Hippocampal formation (tissue), 2 donors: ENCODE measurements at places on chromosomes 1 and 21.
A peak's percentile ranks its signal among the peaks of the same experiment; 100 is the strongest.

GRCh38 chr1:42305639-42306038, 29.4 kb downstream of the FOXJ3 start:
- no peak for DNase-seq

DNA sequence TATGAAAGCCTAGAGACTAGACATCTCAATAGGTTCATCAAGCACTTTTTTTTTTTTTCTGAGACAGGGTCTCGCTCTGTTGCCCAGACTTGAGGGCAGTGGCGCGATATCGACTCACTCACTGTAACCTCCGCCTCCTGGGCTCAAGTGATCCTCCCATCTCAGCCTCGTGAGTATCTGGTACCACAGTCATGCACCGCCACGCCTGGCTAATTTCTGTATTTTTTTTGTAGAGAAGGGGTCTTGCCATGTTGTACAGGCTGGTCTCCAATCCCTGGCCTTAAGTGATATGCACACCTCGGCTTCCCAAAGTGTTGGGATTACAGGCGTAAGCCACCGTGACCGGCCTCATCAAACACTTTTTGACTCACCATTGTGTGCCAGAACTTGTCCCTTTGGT, 613 bp upstream of the GPATCH4 start:
- DNase-seq: no peak

DNA sequence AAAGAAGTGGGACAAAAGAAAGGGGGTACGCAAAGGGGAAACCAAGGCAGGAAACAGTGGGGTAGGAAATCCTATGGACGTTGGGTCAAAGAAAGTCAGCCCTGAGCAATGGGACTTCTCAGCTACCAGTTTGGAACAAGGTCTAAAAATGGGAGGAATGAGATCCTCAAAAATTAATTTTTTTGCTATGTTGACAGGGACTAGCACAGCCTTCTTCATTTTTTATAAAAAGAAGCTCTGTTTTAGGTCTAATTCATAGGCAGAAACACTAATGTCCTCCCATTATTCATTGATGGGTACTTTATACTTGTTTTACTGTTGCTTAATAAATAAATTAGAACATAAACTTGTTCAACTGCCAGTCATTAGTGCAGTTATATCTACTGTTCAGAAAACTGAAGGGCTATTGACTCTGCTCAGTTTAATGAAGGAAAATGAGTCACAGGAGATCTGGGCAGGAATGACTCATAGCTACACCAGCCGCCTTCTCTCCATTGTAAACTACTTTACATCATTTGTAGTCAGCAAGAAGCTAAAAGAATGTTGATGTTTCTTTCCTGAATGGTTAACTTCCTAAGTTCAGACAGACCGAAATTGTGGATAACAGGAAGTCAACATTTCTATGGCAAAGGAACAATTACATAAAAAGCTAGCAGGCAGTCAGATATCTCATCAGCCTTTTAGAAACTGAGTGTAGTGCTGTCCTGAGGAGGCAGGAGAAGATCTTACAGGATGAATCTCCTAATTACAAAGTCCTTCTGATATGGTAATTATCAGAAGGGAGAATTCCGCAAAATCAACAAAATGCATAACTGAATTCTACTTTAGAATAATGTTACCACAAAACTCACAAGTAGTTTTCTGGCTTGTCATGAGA, 356.4 kb upstream of the PKN2 start:
- DNase-seq: peak; percentile 20

DNA sequence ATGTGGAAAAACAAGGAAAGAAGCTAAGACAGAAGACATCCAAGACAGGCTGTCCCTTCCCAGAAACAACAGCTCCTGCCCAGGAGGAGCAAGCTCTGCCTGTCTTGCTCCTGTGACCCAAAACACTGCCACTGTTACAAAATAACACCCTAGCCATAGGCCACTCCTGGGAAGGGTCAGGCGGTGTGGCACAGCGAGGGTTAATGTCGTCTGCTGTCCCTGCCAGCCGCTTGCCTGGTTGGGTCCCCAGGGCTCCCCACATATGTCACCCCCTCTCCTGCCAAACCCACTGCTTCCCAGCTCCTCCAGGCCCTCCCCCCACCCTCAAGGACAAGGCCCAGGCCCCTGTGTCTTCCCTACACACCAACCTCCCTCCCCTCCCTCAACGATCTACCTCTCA, 3.9 kb upstream of the NHLH1 start:
- no peak for DNase-seq

- no peak for DNase-seq
Observed at GRCh38 chr1:194710671-194711070, 1524.3 kb upstream of the B3GALT2 start.

DNA sequence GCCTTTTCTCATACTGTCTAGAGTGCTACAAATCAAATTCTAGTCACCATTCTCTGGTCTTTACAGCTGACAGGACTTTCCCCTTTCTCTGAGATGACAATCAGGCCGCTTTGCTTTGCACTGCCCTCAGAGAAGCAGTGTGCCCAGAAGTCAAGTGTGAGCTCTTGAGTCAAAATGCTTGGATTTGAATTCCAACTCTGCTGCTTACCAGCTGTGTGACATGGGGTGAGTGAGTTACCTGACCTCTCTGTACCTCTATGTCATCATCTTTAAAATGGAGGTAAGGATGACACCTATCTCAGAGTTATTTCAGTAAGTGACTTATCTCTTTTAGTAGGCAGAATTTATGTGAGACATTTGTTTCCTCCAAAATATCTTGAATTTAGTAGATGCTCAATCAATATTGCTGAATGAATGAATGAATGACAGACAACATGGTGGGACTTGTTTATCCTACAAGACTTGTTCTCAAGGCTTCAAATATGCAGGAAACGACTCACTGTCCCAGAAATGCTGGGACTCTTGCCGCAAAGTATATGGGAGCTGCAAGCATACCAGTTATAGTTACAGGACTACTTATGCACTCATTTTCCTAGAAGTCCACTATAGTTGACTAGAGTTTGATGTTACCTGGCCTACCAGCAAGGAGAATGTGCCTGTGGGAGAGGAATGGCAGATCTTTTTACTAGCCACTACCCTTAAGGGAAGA, 38.1 kb upstream of the A3GALT2 start:
- no peak for DNase-seq

GRCh38 chr1:152436593-152437496, 22.8 kb upstream of the CRNN start:
- no peak for DNase-seq

DNA sequence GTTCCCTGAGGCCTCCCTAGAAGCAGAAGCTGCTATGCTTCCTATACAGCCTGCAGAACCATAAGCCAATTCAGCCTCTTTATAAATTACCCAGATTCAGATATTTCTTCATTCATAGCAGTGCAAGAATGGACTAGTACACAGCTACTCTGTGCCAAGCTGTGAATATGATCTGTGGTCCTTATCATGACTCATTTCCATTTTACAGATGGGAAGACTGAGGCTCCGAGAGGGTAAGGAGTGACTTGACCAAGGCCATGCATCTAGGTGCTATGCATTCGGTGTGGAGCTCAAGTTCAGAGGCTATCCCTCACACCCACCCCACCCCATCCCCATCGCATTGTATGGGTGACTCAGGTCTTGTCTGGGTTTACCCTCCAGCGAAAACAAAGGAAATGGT, 52.3 kb upstream of the DISP3 start:
- no peak for DNase-seq

GRCh38 chr1:231750296-231750695, 123.7 kb downstream of the DISC1 start:
- DNase-seq: no peak

- no peak for DNase-seq
Observed at GRCh38 chr1:57615956-57616355, 192.1 kb upstream of the DAB1 start.
